ENCODE measurements at places on chromosomes 12 and 14. TPM values are rescaled to one million over a fixed set of nuclear protein-coding genes. Genes with fewer than 3 reads are reported as not detected.
A peak's percentile ranks its signal among the peaks of the same experiment; 100 is the strongest.

GRCh38 chr14:62662811-62663455 is 382.3 kb downstream of the KCNH5 start:
- DNase-seq: no peak

DNA sequence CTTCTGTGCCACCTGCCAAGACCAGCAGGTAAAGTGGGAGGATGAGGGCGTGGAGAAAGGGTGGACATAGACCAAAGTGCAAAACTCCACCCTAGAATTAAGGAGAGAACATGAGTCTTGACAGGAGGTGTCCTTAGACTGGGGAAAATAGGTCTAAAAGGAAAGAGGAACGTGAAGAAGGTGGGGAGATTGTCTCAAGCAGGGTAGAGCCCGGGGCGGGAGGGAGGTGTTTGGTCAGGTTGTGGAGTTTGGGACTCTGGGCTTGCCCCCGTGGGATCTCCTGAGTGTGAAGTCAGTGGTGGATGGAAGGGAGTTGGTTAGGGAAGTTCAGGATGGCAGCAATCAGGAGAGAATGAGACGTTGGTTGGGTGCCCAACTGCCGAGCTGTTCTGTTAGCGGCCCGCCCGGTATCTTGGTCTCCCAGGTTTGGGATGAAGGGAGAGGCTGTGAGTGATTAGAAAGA is 386 bp downstream of the DGKA start:
- DNase-seq: no peak

DNA sequence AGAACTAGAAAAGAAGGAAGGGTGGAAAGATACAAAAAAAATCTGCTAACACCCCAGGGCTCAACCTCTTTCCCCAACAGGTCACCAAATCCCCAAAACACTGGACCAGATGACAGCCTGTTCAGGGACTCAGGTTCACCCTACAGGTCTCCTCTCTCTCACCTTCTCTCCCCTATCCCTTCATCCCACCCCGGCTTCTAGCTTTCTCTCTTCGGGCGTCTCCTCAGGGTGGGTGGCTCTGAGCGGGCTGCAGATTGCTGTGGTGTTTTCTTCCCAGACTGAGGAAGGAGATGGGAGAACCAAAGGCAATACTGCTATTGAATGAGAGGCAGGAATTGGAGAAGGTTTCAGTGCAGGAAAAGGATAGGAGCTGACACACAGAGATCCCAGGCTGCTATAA is 39.3 kb downstream of the ANO2 start:
- DNase-seq: peak; percentile 8

DNA sequence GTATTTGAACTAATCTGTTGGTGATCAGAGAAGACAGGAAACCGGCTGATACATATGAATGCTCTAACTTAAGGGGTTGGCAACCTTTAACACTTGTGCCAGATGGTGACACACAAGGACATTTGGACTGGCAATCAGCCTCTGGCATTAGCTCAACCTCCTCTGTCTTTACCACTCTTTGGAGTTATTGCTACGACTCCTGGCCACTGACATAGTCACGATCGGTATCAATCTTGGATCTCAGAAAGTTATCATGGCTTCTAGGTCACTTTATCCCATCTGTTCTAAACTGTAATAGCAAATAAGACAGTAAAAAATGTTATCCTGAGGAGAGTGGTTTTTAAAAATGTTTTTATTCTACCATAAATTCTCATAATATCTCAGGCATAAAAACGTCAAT is 575.2 kb upstream of the MDGA2 start:
- no peak for DNase-seq

DNA sequence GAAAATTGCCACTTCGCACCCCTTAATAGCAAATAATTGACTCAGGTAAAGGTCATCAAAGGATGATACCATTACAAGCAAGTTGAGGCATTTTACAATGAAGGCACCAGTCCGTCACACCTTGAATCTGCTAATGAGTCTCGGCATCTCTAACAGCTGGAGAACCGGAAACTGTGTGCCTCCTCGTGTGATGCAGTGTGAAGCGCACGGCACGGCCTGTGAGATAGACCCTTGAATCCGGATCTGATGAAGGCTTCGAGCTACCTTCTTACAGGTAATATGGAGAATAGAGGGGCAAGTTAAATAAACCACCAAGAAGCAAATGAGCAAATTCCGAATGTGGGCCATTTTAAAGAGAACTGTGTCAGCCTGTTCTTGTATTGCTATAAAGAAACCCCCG is 19.8 kb upstream of the TUBA1A start:
- DNase-seq: no peak

Gene YAF2
- total RNA-seq: 39.7 TPM

GRCh38 chr12:15334225-15334624 is 11.9 kb downstream of the PTPRO start:
- DNase-seq: no peak

DNA sequence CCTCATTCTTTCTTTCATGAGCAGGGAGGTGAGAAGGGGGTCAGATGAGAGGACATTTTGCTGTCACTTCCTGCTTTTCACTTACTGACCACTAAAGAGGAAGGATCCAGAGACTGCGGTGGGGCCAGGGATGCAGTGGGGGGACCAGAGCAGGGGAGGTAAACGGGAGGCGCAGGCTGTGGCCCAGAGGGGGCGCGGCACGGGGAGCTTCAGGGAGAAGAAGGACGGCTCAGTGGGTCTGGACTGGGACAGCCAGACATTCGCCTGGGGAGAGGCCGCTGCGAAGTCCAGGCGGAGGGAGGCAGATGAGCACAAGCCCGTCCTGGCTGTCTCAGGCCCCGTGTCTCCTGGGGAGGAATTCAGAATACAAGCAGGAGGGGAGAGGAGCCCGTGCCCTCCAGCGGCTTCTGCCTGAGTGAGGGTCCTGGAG is 41.2 kb downstream of the SLC6A12 start:
- DNase-seq: no peak

GRCh38 chr14:51228890-51229289 is 11.2 kb upstream of the TMX1 start:
- no peak for DNase-seq

Gene ZCRB1
- total RNA-seq: 55.9 TPM

- DNase-seq: peak; percentile 48
Measured at GRCh38 chr14:31945074-31945613, 132.0 kb upstream of the ARHGAP5 start.

Gene CYP27B1
- total RNA-seq: 5.4 TPM

DNA sequence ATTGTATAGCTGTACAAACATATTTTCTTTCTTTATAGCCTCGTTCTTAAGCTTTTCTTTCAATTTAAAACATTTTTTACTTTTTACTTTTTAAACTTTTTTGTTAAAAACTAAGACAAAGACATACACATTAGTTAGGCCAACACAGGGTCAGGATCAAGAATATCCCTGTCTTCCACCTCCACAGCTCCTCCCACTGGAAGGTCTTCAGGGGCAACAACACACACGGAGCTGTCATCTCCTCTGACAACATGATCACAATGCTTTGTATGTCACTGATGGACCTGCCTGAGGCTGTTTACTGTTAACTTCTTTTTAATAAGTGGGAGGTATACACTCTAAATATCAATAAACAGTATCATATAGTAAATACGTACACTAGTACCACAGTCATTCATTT is 191.3 kb downstream of the SYT10 start:
- no peak for DNase-seq

DNA sequence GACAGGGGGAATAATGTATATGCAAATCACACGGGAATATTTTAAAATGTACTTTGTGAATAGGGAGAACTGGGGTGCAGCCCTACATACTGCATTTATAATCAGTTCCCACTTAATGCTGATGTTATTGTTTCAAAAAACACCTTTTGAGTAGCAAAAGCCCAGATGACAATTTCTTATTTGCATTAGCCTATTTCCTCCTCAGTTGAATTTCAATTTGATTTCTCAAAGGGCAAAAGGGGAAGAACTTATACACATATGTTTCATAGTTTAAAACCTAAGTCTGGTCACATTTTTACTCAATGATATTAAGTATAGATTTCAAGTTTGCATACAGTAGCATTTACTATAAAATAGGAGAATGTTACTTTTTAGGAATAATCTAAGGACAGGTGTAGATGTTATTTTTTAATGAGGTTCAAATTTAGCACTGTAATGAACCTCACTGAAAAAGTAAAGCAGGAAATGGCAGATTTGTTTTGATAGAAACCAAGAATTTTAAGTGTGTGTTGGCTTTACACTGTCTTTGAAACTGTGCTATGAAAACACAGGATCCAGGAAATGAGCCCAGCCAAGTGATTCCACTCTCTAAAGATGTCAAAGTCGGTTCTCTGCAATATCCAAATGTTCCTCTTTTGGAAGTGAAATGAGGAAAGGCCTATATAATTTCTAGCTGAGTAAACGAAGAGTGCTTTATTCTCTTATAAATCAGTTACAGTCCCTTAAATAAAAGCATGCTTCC is 367.4 kb downstream of the BTG1 start:
- DNase-seq: no peak

GRCh38 chr14:70782361-70782760 is 27.0 kb downstream of the MAP3K9 start:
- peak; percentile 44 for DNase-seq

DNA sequence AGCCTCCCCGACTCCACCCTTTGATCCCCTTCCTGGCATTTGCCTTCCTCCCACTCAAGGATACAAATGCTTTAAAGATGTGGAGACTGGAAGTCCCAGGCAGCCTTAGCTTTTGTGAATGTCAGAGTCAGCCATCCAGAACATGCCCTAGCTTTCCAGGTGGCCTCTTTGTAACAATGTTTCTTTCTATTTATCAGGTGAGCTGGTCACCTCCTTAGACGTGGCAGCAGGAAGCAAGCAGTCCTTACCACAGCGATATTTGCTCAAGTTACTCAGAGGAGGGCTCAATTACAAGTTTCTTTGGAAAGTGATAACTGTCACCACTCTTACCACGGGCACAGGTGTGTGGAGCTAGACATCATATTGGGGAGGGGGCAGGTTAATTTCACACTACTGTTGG is 4.9 kb downstream of the GALNT6 start:
- no peak for DNase-seq

Gene CPM
- 6.1 TPM for total RNA-seq

Gene ETNK1
- 77.7 TPM for total RNA-seq

DNA sequence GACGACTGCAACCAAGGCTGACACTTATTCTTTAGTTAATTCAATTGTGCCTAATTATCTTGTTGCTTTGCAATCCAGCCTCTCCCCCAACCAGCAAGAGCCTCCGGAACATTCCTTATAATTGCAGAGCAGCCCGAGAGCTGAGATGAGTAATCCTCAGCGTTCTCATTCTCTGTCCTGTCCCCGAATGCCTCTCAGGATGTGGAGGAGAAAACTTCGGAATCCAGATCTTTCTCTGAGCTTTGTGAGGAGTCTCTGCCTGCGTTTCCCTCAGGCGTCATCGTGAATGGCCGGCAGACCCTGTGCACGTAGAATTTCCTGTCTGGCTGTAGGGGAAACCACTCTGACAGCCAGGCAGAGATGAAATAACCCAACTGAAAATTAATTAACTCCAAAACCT is 160.5 kb upstream of the DIO3 start:
- DNase-seq: no peak

DNA sequence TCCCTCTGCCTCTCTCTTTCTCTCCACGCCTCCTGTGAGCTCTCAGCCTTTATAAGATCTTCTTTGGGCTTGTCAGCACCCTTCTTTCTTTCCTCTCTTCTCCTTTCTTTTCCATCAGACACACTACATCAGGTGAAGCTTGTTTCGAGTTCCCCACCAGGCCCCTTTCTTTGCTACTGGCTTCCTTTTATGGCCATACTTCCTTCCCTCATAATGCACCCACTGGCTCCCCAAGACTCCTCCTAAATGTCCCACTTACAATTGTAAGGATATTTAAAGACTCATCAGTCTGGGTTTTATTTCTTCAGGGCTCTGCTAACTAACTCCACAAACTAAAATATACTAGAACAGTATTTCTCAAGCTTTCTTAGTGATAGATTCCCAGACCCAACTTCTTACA is 3.5 kb upstream of the RNU6-8 start:
- DNase-seq: no peak

Gene TPH2
- not detected for total RNA-seq

Gene KLRC2
- 23.4 TPM for total RNA-seq

DNA sequence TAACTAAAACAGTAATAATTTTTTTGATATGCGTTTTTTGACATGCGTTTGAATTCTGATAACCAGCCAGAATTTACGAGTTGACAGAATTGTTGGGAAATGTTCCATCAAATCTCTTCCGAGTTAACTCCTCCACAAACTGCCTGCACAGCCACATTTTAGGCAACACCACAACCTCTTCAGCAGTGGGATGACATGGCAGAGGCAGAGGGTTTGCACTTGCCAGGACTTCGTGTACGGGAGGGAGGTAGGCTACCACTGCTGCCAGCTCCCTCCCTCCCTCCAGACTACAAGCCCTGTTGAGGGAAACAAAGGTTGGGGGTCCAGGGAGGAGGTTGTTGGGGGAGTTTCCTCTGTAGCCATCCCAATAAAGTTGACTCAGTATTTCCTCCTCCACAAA is 14.5 kb upstream of the ACTR6 start:
- no peak for DNase-seq

Gene SLC2A14
- total RNA-seq: 0.38 TPM

- no peak for DNase-seq
Measured at GRCh38 chr12:1307796-1308195, 286.6 kb downstream of the FBXL14 start.

Gene OVCH1
- total RNA-seq: not detected

Gene TEX52
- total RNA-seq: 0.67 TPM

DNA sequence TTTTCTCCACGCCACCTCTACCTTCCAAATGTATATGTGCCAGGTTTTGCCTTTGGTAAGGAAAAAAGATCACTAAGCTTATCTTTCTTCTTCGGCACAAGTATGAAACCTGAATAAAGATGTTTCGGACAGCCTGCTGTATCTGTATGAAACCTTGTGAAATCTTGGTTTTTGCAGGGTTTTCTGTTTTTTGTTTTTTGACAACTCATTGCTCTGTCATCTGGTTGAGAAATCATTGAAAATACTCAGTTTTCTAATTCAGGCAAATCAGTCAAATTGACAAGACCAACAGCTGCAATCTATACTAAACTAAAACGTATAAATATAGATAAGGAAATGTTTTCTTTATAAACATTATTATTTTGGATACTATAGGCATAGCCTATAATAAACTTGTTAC is 63.1 kb upstream of the FGD4 start:
- DNase-seq: no peak

DNA sequence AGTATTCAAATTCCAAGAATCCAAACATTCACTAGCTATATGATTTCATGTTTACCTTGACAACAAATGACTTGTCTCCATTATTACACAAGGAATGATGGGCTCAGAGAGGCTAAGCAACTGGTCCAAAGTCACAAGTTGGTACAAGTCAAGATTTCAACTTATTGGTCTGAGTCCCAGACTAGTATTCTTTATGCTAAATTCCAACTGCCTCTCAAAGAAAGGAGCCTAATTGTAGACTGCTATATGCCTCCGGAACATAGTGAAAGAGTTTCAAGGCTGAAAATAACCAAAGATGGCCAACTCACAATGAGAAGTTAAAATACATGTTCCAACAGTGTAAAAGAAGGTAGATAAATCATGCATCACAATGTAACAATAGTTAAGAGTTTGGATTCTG is 7.5 kb downstream of the BTG1 start:
- no peak for DNase-seq
